ENCODE measurements at places on chromosomes 7 and 10. TPM values are rescaled to one million over a fixed set of nuclear protein-coding genes. Genes with fewer than 3 reads are reported as not detected.

DNA sequence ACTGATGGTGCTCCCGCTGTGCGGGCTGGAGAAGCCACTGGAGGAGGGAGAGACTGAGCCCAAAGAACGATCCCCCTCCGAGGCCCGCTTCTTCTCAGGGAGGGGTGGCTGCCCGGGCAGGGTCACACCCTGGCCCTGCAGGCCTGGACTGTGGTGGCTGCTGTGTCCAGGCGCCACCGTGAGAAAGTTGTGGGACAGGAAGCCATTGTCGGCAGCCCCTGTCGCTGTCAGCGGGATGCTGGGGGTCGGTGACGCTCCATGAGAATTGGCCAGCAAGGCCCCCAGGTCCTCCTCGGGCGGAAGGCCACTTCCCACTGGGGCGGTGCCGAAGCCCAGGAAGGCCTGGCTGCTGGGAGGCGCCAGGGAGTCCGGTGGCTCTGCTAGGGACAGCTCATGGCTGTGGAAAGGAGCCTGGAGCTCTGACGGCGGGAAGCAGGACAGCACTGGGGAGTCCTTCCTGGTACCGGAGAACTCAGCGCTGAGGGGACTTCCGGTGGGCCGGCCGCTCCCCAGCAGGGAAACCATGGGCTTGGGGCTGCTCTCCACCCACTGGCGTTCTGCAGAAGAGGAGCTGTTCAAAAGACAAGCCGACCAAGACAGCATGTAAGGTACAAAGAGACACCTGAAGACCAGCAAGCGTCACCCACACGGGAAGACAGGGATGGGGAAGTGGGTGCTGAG, 278.8 kb downstream of the TNS3 start:
- DNase-seq: no peak

DNA sequence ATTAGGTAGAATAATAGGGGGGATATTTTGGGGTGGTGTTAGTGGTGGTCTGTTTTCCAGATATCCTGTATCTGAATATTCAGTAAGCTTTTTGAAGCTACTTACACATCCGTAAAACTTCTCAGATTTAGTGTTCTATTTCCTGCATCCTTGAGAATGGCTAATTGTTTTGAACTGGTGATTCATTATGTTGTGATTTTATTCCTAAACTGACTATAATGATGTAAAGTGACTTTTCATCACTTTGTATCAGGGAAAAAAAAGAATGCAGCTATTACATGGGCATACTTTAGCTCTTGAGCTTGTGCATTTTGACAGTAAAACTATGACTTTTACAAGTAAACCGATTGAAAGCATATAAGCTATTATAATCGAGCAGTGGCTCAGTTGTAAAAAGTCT, 18.2 kb downstream of the WAC start:
- DNase-seq: no peak

DNA sequence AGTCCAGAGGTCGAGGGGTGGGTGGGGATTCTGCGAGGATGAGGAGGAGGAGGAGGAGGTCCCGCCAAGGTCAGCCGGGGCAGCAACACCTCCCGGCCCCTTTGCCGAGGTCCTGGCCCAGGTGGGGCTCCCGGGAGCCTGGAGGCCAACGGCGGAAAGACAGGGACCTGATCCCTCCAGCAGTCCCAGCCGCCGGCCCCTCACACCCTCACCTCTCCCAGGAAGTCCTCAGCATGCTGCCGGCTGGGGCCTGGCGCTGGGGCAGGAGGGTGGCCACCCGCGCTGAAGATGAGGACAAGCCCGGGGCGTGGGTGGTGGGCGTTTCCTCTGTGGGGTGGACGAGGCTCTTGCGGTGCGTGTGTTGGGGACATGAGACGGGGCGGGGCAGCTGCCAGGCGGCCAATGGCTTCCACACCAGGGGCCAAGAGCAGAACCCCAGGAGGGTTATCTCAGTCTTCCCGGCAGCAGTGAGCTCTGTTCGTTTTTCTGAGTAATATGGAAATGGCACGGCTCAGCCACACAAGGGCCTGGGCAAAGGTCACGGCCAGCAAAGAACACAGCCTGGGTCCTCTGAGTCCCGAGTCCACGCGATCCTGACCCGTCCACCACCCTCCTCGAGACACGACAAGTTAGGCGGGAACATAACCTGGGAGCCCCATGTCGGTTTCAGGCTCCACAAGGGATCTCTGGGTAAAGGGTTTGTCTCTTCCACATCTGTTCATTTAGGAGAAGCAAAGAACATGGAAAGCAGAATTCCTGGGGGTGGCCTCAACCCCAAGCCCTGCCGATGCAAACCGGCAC, 82.9 kb upstream of the PDGFA start:
- no peak for DNase-seq

GRCh38 chr10:130495116-130495862, 359.1 kb downstream of the GLRX3 start:
- no peak for DNase-seq

- DNase-seq: no peak
These were observed 3.6 kb upstream of the HOXA13 start for GRCh38 chr7:27203365-27203953.

DNA sequence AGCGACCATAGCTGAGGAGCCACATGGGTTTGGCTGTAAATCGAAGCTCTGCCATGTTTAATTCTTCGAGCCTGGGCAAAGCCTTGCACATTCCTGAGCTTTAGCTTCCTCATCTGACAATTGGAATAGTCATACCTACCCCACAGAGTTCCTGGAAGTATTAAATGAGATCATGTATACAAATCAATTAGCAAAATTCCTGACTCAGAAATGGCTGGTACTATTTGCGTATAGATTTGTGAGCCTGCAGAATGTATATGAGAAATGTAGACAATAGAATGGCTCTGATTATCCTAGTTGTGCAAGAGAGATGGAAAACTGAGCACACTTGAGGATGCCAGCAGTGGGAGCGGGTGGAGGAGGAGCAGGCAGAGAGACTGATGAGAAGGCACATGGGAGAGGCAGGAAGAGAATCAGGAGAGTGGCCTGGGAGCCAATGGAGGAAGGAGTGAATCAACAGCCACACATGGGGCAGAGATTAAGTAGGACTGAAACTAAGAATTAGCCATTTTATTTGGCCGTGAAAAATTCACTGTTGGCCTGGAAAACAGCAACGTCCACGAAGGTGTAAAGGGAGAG, 128.0 kb upstream of the C1GALT1 start:
- no peak for DNase-seq

- DNase-seq: no peak
These were observed 394.8 kb downstream of the PARD3 start for GRCh38 chr10:34420273-34420672.

DNA sequence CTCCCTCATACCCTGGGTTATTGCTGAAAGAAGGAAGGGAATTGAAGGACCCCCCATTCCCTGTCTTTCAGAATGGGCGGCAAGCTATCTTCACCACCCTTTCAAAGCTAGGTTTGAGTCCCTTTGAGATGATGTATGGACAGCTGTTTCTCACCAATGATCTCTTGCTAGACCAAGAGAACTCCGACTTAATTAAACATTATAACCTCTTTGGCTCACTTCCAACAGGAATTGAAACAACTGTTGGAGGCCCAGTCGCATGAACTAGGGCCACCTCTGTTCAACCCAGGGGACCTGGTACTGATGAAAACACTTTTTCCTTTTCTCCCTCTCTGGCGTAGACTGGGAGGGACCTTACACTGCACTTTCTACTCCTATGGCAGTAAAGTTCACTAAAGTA, 110.6 kb downstream of the ITGB8 start:
- no peak for DNase-seq

DNA sequence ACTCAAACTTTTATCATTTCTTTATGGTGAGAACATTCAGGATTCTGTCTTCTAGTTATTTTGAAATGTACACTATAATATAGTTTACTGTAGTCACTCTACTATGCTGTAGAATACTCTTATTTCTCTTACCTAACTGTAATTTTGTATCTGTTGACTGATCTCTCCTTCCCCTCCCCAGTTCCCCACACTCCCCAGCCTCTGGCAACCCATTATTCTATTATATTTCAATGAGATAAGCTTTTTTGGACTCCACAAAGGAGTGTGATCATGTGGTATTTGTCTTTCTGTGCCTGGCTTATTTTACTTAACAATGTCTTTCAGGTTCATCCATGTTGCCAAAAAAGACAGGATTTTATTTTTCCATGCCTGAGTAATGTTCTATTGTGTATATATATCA, 71.4 kb upstream of the DYNC1I1 start:
- no peak for DNase-seq

- no peak for DNase-seq
These were observed 66.0 kb downstream of the SLC25A40 start for GRCh38 chr7:87810130-87810529.

- no peak for DNase-seq
These were observed 339.2 kb downstream of the DNAJB6 start for GRCh38 chr7:157676001-157676400.

DNA sequence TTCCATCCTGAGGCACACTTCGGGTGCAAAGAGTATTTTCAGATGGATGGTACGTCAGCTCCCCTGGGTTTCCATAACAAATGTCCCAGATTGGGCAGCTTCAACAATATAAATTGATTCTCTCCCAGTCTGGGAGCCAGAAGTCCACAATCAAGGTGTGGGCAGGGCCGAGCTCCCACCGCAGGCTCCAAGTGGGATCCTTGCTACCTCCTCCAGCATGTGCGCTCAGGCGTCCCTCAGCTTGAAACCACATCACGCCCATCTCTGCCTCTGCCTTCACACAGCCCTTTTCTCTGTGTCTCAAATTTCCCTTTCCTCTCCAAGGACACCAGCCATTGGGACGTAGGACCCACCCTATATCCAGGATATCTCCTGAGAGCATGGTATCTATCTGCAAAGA, 153.5 kb downstream of the DIP2C start:
- no peak for DNase-seq

DNA sequence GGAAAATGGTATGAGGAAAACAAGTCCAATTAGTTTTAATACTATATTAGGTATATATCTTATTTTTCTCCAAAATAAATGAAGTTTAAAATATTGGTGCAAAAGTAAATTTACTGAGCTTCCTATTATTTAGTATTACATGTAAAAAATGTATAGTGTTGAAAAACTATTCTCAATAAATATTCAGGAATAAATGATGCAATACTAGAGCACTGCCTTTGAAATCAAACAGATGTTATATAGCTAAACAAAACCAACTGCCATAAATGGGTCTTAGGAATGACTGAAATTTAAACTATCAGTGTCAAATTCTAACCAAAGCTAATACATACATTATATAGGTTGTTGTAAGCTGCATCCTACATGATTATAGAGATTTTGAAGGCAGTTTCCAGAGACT, 1434.0 kb upstream of the LRRTM3 start:
- DNase-seq: no peak

DNA sequence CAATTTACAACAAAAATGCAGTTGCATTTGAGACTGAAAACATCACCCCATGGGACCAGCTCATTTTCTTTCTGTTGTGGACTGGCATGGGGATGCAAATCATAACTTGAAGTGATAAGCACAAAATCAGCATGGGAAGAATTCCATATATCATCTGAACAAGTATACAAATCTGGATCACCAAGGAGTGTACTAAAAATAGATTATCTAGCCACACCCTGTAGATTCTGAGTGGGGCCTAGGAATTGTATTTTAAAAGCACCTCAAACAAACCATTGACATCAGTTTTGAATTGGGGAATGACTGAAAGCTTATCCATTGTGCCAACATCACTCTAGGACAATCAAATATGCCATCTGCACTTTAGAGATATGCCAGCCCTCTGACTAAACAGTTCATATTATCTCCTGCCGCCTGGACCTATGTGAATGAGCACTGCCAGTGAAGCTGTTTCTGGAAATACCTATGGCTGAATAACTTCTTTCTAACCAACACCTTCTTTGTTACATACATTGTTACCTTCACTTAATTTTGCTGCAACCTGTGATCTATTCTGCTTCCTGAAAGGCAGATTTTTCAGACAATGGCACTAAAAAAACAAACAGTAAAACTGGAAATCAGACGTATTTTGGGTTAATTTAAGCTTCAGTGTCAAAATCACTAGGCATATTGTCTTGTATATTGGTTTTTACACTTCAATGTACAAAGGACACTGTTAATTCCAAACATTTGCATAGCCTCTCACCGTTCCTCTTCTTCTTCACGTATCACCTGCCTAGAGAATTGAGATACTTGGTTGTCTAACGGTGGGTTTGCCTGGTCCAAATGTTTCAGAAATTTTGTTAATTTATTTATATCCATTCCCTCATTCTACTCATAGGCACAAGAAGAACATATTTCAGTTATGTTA, 42.4 kb upstream of the HGF start:
- DNase-seq: no peak

DNA sequence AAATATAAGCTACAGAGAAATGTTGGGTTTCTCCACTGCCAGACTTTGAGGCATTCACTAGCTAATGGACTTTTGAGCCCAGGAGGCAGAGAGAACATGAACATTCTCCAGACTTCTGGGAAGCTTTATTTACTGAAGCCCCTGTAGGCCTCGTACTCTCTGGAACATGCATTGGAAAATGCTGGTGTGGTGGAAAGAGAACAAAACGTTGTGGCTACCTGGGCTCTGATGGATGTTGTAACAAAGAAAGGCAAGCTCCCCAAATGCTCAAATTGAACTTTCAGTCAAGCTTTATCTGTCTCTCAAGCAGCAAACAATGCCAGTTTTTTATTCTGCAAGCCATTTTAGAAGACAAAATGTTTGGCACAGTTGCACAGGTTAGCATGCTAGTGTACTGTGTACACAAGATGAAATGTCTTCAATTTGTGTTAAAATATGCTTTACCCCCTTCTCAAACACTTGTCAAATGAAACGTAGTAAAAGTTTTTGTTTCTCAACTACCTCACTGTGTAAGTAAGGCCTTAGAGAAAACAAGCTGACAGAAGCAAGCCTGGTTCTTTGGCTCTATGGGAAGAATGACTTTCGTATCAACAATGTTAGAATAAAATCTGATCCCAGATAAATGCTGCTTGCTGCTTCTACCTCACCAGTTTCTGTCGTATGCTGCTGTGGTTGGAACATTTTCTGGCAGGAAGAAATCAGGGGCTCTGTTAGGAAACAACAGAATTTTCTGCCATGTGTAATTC, 71.0 kb upstream of the CC2D2B start:
- no peak for DNase-seq

DNA sequence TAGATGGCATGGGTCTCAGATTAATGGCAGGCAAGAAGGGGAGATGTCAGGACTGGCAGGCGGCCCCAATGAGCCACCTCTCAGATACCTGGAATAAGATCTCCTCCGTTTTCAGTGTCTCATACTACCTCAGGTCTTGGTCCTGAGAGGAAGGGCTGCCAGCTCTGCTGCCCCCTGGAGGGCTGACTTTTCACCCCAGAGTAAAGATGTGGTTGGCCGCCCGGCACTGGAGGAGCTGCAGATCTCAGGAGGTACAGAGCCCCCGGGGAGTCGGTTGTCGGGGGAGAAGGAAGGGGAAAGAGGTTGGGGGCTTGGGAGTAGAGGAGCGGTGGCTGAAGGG, 642 bp upstream of the COL13A1 start:
- DNase-seq: no peak

The POMZP3 gene
- 12.5 TPM for polyA plus RNA-seq

The BRAT1 gene
- 18.7 TPM for polyA plus RNA-seq

The SH2B2 gene
- 3.4 TPM for polyA plus RNA-seq

The RBP3 gene
- 0.15 TPM for polyA plus RNA-seq

The SLC35G1 gene
- polyA plus RNA-seq: 7.3 TPM

The MAP3K8 gene
- polyA plus RNA-seq: 6.5 TPM

The SPDYE18 gene
- polyA plus RNA-seq: 0.67 TPM

The SLC26A3 gene
- 0.38 TPM for polyA plus RNA-seq

The SEMA4G gene
- polyA plus RNA-seq: 48.1 TPM

The RNF32 gene
- polyA plus RNA-seq: 2.9 TPM

The ITGA8 gene
- polyA plus RNA-seq: 51.5 TPM

All from right renal cortex interstitium (tissue), 3 donors.